ENCODE measurements at places on chromosomes 5 and 9.

DNA sequence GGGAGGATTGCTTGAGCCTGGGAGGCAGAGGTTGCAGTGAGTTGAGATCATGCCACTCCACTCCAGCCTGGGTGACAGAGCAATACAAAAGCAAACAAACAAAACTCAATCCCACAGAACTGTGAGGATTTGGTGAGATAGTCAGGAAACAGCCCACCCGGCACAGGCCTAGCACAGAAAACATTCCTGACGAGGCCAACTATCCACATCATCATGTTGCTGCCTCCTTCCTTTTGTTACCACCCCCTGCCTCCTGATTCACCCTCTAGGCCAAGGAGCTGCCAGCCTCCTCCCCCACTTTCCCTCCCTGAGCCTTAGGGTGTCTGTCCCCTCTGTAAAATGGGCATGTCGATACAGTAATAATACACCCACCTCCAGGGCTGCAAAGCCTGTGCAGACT lies 39.0 kb downstream of the STK10 start:
- DNase-seq: no peak

DNA sequence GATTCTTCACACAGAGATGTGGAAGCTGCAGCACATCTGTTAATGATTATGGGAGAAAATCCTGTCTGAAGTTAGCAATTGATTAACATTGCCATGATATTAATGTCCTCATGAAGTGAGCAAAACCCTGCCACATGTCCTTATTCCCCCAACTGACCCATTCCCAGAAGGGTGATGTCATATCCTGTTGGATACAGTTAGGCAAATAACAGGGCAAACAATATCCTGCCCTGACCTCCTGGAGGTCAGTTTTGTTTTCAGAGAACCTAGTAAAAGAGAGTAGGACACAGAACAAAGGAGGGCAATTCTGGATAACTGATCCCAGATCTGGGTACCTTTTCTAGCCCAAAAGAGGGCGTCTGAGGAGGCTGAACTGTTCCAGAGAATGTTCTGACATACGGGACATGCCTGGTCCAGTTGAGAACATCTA lies 11.0 kb downstream of the ABLIM3 start:
- DNase-seq: no peak

GRCh38 chr9:134864821-134865190 lies 15.8 kb upstream of the FCN2 start:
- DNase-seq: no peak

GRCh38 chr5:156883316-156883875 lies 33.3 kb downstream of the PPP1R2B start:
- peak; percentile 56 for DNase-seq

DNA sequence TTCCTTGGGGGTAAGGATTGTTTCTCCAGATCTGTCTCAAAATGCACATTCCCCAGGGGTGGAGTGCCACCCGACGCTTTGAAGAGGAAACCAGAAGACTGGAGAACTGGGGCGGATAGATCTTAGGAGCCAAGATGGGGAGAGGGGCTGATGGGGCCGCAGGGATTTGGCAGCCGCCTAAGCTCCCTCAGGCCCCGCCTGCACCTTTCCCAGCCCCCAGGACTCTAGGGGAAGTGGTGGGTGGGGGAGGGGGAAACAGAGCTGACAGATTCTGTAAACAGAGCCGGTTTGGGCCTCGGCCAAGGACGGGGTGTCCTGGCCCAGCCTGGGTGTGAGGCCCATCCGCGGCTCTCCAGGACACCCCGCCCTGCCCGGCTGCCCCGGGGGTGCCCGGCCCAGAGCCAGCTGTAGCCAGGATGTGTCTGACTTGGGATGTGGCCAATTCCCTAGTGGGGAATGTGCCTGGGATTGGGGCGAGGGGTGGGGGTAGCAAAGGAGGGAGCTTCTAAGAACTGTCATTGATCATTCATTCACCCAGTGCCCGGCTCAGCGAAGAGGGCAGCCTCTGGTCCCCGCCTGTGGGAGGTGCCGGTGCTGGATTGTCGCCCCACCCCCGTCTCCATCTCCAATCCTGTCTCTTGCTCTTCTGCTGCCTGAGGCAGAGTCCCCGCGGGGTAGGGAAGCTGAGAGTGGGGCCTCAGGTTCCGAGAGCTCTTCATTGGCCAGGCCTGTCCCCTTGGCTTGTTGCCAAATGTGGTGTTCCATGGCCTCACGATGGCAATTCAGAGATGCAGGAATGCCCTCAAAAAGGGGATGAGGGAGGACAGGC lies 54.8 kb upstream of the CDKN2AIPNL start:
- DNase-seq: peak; percentile 52

- DNase-seq: no peak
These were observed 166.1 kb downstream of the BNC2 start for GRCh38 chr9:16704116-16705110.

DNA sequence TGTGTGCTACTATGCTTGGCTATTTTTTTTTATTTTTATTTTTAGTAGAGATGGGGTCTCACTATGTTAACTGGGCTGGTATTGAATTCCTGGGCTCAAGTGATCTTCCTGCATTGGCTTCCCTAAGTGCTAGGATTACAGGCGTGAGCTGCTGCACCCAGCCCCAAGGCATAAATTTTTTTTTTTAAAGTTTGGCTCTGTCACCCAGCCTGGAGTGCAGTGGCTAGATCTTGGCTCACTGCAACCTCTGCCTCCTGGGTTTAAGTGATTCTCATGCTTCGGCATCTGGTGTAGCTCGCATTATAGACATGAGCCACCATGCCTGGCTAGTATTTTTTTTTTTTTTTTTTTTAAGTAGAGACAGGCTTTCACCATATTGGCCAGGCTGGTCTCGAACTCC lies 70.3 kb downstream of the RAB24 start:
- no peak for DNase-seq

GRCh38 chr9:2193552-2193951 lies 178.4 kb downstream of the SMARCA2 start:
- no peak for DNase-seq

- no peak for DNase-seq
These were observed 10.9 kb upstream of the SLC24A2 start for GRCh38 chr9:19799784-19800183.

DNA sequence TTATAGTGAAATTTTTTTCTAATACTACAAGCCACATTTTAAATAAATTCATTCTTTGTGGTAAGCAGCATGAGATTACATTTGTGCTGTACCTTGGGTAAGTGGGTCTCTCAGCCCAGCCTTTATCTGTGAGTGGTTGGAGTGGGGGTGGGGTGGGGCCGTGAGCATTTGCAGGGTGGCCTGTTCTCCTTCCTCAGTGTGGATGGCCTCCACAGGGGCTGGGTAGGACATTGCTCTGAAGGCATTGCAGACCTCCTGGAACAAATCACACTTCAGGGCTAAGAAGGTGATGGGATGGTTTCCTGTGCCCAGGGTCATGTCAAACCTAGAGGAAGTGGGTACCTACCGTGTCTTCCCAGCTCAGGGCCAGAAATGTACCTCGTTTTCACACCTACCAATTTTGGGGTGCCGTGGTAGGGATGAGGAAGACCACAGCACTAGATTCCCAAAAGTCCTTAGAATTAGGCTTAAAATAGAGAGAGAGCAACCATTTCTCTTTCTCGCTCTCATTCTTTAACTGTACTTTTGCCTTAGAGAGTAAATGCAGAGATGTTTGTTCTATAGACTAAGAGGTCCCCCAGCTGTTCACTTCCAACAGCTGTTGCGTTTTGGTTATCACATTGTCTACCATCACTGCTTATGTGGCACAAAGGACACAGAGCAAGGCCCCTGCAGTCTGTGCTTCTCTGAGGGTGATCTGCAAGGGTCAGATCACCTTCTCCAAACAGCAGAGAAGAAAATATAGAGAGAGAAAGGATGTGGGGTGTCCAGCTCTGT lies 83.4 kb upstream of the CTSL start:
- no peak for DNase-seq

DNA sequence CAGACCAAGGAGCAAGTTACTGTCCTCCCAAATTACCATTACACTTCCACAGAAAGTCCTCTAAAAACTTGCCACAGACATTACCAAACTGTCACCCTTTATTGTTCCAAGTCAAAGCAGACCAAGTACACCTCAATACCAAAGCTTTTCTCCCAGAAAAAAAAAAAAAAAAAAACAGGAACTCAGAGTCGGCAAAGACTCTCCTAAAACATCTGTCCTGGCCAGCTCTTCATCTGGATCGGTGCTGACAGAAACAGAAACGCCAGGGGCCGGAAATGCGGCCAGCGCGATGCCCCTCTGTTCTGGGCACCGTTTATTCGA lies 718 bp downstream of the DEPDC1B start:
- no peak for DNase-seq

- DNase-seq: no peak
These were observed 25.7 kb upstream of the C5orf47 start for GRCh38 chr5:173963182-173963838.

- DNase-seq: no peak
These were observed 42.3 kb upstream of the MOCS2 start for GRCh38 chr5:53151713-53152458.

DNA sequence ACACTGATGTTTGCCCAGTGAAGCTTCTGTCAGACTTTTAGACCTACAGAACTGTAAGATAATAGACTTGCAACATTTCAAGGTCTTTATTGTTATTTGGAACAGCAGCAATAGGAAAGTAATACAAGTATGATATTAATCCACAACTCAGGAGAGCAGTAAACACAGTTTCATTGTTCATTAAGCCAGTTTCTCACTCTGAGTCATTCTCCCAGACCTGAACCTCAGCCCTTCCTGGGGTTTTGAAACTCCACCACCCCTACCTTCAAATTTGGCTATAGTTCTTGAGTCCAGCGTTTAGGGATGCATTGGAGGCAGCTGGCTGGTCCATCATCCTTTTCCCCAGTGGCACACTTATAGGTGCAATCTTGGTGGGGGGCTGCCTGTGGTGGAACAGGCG lies 203.2 kb downstream of the RAB3C start:
- no peak for DNase-seq

All from NCI-H1105 (cell line).